HFFc6 (cell line): ENCODE measurements at places on chromosomes 4 and X. TPM values are rescaled to one million over a fixed set of nuclear protein-coding genes. Genes with fewer than 3 reads are reported as not detected.

LUZP4 gene
- total RNA-seq = not detected in 3 replicates

DNA sequence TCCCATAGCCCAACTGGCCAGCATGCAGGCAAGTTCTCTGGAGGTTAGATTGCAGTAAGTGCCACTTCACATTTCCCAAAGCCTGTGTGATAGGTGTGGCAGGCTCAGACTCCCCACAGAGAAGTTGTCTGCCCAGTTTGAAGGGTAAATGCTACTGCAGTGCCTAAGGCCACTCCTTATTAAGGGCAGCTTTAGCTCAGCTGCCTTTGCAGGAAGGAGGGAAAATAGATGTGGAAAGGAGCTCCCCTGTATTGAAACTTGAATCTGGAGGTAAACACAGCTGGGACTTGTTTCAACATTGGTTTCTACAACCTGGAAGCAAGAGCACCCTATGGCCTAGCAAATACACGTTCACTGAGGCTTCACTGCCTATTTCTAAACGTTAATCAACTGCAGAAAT lies 22.4 kb downstream of the NEXMIF start:
- DNase-seq = no peak

GDPD2 gene
- not detected in 3 replicates for total RNA-seq

SHROOM2 gene
- total RNA-seq = 1.8 to 2.8 TPM (median 1.8 TPM) in 3 replicates

DNA sequence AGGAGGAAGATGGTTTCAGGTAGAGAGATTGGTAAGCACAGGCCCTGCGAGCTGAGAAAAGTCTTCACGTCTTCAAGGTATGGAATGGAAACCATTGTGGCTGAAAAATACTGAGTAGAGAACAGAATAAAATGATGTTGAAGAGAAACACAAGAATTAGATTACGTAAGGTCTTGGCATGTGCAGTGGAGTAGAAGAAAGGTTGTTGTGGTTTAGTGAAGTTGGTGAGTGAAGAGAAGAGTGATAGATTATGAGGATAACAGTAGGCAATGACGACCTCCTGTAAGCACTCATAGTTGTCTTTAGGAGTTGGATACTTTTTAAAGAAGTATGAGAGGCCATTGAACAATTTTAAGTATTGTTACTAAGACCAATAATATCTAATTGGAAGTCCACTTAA lies 642.6 kb downstream of the PCDH7 start:
- DNase-seq = no peak

DNA sequence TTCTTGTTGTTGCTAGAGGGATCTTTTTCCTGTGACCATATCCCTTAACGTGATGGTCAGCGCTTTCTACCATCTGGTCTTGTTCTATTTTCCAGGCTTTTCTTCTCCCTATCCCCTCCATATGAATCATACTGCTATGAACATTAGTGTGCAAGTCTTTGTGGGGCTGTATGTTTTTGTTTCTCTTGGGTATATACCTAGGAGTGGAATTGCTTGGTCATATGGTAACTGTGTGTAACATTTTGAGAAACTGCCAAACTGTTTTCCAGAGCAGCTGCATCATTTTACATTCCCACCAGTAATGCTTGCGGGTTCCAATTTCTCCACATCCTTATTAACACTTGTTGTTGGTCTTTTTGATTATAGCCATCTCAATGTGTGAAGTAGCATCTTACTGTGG lies 121.4 kb downstream of the SPRY1 start:
- no peak for DNase-seq

GRCh38 chr4:184268584-184269160 lies 51.0 kb upstream of the ENPP6 start:
- DNase-seq = no peak

UGT2B7 gene
- 0.20 TPM in 1 of 2 replicates, not detected in the other for total RNA-seq

BANK1 gene
- 0.15 to 0.20 TPM in 2 of 3 replicates, not detected in the other for total RNA-seq

DNA sequence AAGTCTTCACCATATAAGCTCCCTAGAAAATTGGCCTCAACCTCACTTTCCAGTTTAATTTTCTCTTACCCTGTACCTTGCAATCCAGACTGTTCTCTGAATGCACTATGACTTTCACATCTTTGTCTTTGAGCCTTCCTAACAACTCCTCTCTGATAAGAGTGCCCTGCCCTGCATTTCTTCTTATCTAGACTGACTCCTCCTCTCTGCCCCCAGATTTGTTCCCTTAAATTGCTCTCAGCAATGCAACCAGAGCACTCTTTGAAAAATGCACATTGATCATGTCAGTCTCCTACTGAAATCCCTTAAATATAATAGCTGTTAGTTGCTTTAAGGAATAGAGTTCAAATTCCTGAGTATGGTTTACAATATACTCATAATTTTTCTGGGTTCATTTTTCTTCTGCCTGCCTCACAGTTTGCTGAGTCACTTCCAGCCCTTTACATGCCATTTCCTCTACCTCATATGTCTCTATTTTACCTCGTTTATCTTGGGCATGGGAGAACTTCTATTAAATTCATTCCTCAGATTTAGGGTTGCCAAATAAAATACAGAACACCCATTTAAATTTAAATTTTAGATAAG lies 582.7 kb upstream of the AADAT start:
- DNase-seq = no peak

GRCh38 chrX:104420907-104421306 lies 145.1 kb upstream of the IL1RAPL2 start:
- no peak for DNase-seq

GRCh38 chr4:182105416-182105815 lies 137.8 kb upstream of the TENM3 start:
- DNase-seq = no peak

DNA sequence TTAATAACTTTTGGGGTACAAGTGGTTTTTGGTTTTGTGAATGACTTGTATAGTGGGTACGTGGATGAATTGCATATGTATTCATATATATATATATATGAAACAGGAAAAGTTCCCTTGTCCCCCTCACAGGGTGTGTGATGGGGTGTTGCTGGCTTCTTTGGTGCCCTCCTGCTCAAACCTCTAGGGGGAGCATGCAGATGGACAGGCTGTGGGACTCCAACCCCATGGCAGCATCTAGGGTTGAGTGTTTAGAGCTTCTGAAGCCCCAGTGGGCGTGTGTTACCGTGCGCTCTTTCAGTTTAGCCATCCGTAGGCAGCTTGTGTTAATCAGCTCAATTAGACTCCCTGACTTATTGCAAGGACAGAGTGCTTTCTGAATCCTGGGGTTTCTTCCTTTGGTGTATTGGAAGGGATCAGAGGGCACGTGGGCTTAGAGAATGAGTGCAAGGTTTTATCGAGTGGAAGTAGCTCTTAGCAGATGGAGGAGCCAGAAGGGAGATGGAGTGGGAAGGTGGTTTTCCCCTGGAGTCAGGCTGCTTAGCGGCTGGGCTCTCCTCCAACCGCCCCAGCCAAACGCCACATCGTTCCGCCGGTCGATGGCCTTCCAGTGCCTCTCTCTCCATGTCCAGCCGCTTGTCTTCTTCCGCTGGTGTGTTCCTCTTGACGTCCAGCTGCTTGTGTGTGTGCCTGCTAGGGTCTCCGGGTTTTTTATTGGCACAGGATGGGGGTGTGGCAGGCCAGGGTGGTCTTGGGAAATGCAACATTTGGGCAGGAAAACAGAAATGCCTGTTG lies 674.4 kb upstream of the LCORL start:
- no peak for DNase-seq
